ENCODE measurements at places on chromosomes 5 and 9.

GRCh38 chr5:180160789-180161188 is 48.2 kb downstream of the RASGEF1C start:
- no peak for DNase-seq

- DNase-seq, result no peak
Observed at GRCh38 chr5:134568761-134569695, 43.6 kb downstream of the JADE2 start.

GRCh38 chr9:89051421-89052025 is 60.3 kb downstream of the S1PR3 start:
- DNase-seq, result no peak

DNA sequence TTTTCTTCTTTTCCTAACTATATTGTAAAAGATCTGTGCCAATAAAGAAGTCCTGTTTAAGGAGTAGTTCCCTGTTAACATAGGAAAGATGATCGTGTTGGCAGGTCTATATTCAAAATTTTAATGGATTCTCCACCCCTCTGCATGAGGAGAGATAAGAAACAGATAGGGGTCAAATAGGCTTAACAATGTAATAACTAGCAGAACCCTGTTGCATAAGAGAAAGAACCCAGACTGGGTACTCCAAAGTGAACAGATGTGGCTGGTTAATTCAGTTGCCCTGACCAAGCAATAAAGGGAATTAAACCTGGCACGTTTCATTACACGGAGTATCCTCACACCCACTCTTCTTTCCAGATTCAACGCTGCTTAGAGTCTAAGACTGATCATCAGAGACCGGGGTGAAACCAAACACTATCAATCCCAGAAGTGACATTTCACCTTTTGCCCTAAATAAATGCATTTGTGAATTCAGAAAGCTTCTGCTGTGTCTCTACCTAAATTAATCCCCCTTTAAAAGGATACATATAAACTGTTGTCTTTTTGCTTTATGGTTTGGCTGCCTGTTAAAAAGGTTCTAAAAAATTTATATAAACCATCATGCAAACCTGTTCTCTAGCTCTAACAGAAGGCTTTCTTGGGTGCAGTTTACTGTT is 1276.9 kb upstream of the WWC1 start:
- no peak for DNase-seq

GRCh38 chr5:59496524-59497134 is 396.9 kb downstream of the PDE4D start:
- DNase-seq, result no peak

GRCh38 chr5:107384256-107384655 is 286.5 kb downstream of the EFNA5 start:
- no peak for DNase-seq

- no peak for DNase-seq
Observed at GRCh38 chr9:89801742-89802670, 197.2 kb downstream of the GADD45G start.

DNA sequence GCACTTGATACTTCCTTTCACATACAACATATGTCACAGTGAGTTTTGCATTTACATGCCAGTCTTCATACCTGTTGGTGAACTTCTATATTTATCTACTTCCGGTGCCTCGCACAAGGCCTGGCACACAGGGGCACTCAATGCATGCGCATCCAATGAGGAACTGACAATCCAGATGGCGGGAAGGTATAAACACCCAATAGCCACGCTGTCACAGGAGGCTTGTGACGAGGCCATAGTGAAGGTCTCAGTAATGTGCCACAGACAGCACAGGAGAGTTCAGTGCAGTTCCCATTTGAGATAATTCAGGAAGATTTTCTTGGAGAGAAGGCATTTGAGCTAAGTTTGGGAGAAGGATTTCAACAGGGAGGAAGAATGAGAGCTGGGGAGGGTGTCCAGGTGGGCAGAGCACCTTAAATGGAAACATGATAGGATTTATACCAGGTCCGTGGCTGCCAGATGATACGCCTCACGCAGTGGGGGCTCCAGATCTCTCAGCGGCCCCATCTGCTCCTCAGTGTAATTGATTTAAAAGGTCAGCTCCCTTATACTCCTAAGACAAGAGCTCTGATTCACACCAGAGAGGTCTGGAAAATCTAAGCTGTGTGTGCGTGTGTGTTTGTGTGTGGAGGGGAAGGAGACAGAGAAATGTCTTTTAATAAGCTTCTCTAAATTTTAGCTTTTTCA is 206.2 kb downstream of the DCP2 start:
- DNase-seq, result no peak

DNA sequence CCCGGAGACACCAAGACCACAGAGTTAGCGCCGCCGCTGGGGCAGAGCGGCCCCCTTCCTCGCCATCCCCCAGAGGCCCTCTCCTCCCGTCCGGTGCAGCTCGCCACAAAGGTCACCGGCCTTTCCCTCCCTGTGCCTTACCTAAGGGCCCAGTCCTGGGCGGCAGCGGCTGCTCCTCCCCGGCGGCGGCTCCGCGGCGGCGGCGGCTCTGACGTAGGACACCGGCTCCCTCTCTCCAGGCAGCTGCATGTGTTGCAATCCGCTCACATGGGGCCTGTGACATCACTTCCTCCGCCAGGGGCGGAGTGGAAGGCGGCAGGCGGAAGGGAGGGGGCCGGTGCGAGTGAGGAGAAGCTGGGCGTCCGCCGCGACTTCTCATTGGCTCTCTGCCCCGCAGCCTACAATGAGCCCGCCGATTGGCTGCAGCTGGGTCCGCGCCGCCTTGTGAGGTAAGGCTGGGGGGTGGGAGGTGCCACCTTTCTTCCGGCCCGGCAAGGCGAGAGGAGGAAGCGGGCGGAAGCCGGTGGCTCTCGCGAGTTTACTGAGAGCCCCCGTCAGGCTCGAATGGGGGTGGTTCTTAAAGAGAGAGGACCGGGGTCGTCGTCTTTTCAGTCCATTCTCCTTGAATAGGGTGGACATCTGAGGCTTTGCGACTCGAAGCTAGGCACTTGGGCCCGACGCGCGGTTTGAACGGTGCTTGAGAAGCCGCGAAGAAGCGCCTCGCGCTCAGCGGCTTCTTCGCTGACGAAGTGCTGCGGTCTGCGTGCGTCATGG is at the start of gene ETF1:
Gene ETF1, minus strand, starts transcription at position 281 of the 774 bp plus-strand sequence. CDS start 318 bp downstream, outside the sequence.
- DNase-seq, result peak; percentile 99

- no peak for DNase-seq
Observed at GRCh38 chr5:127754259-127754658, 51.1 kb downstream of the CCDC192 start.

DNA sequence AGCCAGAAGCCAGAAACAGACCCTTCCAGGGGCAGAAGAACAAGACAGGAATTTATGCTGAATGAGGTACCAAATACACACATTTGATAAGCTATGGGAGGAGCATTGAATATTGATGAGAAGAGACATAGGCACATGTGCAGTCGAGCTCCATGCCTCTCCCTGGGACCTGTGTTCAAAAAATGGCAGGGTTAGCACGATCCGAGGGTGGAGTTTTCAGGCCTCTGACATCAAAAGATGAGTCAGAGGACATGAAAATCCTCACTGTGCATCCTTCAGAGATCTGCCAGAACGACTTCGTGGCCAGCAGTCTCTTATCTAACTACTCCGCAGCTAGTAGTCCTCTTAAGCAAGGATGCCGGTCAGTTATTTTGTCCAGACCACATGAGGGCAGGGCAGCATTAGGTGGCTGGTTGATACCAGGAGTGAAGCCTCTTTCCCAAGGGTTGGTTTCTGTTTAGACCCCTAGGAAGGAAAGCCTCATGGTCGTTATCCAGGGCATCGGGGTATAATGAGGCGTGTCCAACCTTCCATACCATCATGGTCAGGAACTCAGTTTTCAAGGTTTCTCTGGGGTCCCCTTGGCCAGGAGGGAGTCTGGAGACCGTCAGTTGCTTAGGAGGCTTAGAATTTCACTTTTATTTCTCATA is 11.6 kb upstream of the CMBL start:
- DNase-seq, result no peak

DNA sequence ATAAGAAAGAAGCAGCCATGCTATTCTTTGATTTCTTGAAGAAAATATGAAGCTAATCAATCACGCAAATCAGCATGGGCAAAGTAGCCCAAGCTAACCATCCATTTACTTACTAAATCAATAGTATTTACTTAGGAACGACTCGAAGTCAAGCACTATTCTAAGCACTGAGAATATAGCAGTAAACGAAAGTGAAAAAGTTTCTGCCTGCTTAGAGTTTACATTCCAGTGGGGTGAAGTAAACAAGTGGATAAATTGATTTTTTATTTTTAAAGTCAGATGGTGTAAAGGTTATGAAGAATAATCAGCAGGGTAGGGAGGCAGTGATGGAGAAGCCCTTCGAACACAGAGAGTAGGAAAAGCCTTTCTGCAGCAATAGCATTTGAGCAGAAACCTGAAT is 5.5 kb downstream of the TSTD2 start:
- DNase-seq, result no peak

DNA sequence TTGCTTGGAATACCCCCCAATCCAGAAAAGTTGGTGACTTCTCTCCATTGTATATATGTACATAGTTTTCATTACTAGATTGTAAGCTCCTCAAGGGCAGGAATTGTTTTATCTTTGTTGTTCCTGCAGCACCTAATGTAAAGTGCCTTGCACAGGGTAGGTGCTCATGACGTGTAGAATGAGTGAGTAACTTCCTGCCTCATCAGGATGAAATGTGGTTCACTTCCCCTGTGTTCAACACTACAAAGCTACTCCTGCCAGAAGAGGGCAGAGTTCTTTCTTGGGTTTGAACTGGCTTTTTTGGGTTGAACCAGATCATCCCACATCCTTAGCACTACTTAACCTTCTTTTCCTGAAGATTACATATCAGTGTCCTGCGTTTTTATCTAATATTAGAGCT is 23.9 kb downstream of the GTF3C4 start:
- peak; percentile 7 for DNase-seq

- DNase-seq, result no peak
Observed at GRCh38 chr5:133227897-133228296, 176.1 kb downstream of the HSPA4 start.

DNA sequence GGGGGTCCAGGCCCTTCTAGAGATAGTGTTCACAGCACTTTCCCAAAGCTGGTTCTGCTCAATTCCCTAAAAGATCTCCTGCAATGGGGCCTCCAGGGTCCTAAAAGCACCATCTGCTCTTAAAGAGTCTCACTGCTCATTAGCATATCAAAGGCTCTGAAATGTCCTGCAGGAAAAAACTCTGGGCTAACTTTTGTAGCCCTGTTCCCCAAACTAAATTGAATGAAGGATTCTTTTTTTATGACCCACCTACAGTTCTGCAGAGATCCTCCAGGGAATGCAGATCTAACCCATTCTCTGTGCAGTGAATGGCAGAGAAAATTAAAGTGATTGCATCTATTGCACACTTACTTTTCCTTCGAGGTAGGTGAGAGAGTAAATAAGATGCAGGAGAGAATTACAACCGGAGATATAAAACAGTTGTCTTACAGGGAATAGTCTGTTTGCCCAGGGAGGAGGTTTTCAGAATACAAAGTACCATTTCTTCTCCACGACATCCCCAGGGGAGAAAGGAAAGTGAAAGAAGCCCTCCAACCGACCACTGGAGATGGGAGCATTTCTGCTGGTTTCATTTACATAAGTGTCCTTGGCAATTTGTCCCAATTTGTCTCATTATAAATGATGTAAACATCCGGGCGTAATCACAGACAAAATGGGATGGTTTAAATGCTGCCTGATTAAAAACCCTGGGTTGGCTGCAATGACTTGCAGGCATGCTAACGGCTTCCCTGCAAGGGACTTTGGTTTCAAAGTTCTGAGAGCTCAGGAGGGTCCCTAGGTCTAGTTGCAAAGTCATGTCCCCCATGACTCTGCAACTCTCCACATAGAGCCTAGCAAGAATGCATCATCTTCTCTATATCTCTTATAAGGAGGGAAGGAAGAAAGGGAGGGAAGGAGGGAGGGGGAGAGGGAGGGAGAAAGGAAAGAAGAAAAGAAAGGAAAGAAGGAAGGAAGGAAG is 114.0 kb downstream of the KCNIP1 start:
- DNase-seq, result no peak

DNA sequence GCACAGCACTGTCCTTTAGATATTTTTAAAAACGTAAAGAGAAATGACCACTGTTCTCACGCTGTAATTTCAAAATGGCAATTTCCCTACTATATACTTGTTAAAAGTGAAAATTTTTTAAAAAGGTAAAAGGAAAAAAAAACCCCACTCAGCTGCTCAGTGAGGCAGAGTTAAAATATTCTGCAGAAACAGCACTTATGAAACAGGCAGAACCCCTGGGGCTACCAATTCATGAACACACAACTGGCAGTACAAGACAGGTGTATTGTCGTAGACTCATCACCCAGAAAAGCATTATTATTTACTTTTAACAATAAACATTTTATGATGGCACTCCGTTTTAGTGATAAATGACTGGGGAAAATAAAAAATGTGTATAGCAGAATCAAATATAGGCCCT is 1.5 kb upstream of the RASGRF2 start:
- DNase-seq, result no peak

- peak; percentile 48 for DNase-seq
Observed at GRCh38 chr5:157917899-157918809, 59.2 kb upstream of the CLINT1 start.

DNA sequence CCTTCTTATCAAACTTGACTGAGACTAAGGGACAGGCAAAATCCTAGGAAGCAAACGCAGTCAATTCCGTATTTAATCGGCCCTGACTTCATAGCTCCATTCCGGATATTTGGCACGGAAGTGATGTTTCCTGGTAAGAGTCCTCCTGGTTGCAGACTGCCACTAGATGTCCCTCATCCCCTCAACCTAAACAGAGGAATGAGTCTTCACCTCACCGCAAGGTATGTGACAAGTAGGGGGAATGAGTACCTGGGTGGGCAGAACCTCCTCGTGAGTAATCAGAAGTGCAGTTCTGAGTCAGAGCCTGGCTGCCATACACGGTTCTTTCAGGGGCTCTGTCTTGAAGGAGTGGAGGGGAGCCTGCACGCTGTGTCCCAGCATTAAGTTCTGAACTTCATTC is 173.6 kb downstream of the MUSK start:
- DNase-seq, result no peak

All from CD8-positive, alpha-beta T cell (primary cell).